ENCODE measurements at places on chromosomes 6 and 20.

GRCh38 chr6:89954721-89955148, 60.5 kb downstream of the GJA10 start:
- DNase-seq = no peak

GRCh38 chr6:95815389-95816056, 200.3 kb upstream of the FUT9 start:
- no peak for DNase-seq

DNA sequence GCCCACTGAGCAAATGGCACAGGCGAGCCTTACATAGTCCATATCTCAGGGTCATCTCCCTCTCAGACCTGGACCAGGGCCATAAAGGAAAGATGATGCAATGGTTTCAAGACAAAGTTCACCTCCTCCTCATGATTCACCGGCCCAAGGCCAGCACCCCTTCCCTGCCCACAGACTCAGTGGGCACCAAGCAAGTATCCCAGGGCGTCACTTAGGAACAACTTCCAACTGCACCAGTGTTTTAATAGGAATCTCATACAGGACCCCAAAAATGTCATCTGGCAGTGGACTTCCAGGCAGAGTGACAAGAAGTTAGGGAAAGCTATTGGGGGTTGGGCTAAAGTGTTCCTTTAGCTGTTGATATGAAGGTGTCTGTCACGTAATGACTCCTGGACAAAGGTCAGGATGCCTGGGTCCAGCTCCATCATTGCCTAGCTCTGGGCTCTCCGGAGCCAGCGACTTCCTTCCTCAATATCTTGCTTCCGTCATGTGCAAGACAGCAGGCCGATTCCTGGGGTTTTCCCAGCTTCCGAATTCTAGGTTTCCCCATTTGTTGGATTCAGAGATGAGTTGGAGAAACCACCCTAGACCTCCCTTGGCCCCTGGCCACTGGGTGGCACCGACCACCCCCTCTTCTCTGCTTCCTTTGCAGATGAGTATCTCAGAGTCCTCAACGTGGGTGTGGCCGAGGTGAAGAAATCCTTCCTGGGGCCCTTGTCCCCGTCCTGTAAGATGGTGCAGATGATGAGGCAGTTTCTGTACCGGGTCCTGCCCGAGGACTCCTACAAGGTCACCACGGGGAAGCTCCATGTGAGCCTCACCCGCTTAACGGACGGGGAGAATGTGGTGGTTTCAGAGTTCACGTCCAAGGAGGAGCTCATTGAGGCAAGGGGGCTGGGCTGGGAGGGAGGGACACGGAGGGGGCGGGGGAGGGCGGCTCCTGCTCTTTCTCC, 21.1 kb downstream of the PNPLA1 start:
- DNase-seq = peak; percentile 16

- DNase-seq = no peak
These were observed 190.4 kb downstream of the OGFRL1 start for GRCh38 chr6:71478834-71479541.

- no peak for DNase-seq
These were observed 8.3 kb upstream of the ZNF318 start for GRCh38 chr6:43377710-43378229.

GRCh38 chr6:158468666-158469065, 91.2 kb upstream of the TMEM181 start:
- no peak for DNase-seq

DNA sequence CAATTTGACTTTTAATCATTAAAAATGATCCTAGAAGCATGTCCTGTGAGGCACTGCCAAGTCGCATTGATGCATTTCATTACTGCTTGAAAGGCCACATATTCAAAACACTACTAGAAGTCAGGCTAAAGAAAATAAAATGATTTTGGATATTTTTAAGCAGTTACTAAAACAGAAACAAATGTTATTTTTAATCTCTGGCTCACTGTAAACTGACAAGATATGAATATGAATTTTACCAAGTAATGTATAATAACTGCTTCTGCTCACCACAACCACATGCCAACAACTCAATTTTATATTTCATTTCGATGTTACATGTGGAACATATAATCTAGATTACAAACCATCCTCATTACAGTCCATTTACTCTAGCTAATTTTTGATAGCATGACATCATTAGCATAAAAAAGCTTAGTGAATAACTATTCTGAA, 90.6 kb downstream of the ATXN1 start:
- no peak for DNase-seq

DNA sequence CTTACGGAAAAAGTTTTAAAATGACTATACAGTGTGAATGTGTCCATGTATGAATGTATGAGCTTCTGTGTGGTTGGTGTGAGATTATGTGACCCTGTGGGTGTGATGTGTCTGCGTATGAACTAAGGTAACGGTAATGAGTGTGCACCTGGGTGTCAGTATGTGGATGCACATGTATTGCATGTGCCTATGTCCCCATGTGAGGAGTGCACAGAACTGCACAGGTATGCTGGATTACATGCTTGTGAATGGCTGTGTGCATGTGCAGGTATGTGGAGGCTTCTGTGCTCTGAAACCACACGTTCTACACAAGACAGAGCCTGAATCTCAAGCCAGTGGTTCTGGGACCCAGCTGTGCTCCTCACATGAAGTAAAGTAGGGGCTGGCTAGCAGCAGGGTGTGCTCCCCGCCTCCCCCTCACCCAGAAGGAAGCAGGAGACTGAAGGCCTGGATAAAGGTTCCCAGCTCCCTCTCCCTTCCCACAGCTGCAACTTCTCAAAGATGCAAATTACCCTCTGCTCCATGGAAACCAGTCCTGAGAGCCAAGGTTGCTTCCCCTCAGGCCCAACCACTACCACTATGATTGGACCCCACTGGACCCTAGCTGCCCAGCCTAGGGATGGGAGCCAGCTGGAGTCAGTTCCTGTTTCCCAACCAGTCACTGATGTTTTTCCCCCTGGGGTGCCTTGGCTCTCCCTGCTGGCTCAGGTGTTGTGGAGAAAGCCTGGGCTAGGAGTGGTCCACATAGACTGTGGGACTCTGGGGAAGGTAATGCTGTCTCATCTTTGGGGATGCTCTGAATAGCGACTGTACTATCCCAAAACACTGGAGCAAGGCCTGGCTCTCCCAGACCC, 24.8 kb upstream of the SPDEF start:
- DNase-seq = no peak

GRCh38 chr20:33337531-33338165, 54.6 kb downstream of the BPIFB1 start:
- DNase-seq = no peak

DNA sequence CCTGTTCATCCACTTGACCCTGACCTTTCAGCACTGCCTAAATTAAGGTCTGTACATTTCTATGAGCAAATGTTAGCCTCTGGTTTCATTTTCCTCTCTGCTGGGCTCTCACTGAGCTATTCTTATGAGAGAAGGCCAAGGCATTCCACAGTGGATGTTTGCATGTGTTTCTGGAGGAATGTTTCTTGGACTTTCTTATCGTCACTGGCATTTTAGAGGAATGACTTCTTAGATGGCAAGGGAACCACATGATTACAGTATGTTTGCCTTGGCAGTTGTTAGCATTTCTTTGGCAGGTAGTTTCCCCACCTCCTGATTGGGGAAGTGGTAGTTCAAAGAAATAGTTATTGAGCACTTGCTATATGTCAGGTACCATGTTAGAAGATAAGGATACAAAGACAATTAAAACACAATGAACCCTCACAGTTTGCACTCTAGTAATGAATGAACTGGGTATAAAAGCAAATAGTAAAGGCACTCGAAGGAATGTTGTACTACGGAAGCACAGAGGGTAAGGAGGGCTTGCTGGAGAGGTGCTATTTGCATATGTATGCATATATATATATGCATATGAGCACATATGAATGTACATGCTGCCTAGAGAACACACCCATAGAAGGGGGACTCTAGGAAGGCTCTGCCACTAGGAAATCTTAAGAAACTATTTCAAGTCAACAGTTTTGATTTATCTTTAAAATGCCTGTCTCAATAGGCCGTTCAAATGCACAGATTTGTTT, 307.4 kb downstream of the EYA4 start:
- peak; percentile 25 for DNase-seq

GRCh38 chr6:62528894-62529526, 243.0 kb upstream of the KHDRBS2 start:
- DNase-seq = no peak

DNA sequence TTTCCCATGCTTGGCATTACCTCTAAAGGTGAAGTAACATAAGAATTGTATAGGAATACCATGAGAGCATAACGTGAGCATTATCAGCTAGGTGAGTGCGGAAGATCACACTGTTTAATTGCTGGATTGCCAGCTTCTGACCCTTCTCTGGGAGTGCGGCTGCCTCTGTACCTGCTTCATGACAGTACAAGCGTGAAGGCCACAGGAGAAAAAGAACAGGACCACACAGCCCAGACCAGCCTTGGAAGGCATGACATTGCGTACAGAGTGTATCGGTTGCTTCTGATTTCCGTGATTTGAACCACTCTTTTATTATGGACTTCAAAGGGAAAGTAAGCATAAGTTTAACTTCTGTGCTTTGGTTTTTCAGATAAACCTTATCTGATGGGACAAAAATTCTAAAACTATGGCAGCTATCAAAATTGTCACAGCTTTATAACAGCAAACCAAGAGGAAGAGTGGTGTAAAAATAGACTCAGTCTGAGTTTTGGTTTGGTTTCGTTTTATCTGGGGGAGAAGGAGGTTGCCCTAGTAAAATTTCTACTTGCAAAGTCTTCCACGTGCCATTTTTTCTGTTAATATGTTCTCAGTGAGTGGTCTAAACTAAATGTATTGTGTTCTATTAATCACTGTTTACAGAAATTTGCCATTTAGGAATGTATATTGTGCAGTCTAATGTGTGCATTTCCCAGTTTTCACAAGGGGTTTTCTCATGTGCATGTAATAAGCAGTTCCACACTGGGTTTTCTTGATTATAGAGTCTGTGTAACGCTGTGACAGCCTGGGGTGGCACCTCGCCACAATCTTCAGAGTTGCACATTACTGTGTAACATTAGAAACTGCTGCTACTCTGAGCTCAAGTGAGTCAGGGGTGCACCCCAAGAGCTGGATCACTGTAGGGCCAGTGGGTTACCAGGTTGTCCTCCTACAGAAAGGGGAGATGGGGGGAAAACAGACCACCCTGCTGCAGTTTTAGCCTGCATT, 97.3 kb downstream of the RPP40 start:
- DNase-seq = no peak

DNA sequence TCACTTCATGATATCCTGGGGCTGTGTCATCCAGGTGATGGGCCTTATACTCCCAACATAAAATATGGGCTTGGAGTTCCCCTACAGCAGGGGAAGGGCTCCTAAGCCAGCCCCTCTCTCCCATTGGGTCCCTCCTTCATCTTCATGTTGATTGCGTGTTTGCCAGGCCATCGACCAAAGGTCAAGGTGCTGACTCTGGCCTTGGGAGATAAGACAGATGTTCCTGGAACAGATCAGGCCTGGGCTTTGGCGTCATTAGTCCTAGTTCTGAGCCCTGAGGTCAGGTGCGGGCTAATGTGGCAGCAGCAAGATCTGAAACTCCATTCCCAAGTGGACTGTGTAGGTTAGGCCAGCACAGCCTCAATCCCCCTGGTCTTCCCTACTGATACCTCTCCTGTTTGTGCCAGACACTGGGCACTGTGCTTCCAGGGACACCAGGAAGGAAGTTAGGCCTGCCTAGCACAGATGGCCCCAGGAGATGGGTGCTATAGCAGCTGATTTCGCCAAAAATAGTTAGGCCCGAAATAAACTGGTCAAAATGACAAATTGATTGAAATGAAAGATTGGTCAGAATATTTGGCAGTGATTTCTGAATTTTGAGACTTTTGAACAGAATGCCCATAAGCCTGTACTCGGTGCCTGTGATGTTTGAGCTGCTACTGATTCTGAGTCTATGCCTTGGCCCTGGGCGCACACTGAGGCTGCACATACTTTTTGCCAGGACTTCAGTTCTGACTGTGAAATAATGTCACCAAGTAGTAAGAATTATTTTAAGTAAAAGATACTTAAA, 28.8 kb downstream of the EPB41L1 start:
- no peak for DNase-seq

GRCh38 chr6:148711833-148712654, 34.8 kb upstream of the UST start:
- no peak for DNase-seq

DNA sequence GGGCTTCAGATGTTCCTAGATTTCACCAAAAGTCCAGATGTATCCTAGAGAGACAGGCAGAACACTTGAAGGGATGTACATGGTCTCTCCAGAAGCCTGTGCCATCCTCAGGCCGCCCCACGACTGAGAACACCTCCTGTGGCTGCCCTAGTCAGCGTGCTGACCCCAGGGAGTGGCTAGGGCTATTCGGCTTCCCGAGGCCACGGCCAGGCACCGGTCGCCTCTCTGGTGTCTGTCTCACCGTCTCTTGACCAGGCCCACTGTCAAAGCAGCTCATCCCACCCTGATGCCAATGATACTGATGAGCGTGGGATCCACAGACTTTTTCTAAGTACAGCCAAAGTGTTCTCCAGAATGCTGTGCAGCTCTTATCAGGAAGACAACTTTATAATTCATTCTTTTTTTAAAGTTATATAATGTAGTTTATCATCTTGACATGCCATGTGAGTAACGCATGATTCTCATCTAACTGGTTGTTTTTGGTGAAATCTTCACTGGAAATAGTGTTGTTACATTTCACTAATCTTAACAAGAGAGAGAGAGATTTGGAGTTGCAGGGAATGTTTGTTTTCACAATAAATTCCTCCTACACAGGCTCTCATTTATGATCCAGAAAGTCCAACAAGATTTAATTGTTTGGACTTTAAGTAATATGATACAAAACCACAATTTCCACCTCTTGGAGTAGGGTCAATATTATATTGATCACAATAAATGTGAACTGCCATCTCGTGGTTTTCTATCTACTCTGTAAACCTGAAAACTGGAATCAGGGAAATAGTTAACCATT, 41.7 kb upstream of the KLHL31 start:
- DNase-seq = no peak

- DNase-seq = peak; percentile 49
These were observed 39.3 kb downstream of the GFOD1 start for GRCh38 chr6:13447949-13448724.

- no peak for DNase-seq
These were observed 161.7 kb downstream of the BMP7 start for GRCh38 chr20:57104651-57105204.

DNA sequence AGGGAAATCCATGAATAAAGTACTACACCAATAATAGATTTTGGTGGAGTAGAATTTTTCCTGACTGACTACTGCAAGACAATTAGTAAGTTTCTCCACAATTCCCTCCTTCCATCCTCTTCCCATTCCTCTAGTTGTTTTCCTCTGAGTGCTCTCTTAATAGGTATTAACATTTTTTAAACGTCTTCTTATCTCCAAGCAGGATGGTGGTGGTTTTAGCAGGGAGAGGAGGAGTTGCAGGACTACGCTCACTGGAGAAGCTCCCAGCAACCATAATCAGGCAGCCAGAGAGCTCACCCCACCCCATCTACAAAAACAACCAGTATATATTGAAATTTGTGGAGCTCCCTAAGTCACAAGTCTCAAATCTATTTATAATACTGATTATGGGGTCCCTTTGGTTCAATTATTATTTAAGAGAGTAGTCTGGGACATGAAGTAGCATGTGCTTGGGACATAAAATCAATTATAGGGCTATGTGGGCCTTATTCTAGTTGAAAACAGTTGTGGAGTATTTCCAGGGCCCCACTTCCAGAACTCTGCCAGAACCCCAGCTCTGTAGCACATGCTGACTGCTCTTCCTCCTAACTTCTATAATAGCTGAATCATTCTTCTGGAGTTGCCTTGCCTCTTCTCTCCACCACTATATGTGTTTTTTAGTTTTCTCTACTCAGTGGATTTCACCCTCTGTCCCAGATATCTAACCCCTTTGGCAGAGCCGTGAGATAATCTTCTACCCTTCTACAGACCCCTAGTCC, 49.8 kb downstream of the MYB start:
- DNase-seq = no peak

- DNase-seq = no peak
These were observed 67.2 kb downstream of the B4GALT5 start for GRCh38 chr20:49646528-49646927.

All from T47D (cell line).